Smooth muscle cell of bladder (primary cell): ENCODE measurements at places on chromosomes 12 and 14. TPM values are rescaled to one million over a fixed set of nuclear protein-coding genes. Genes with fewer than 3 reads are reported as not detected.

The CLEC14A gene
- 1.1 and 3.6 TPM in 2 replicates for total RNA-seq

The KRT82 gene
- total RNA-seq: not detected in 2 replicates

The LMO3 gene
- 4.1 and 10.8 TPM in 2 replicates for total RNA-seq

The CEBPE gene
- not detected in 2 replicates for total RNA-seq

The VRTN gene
- total RNA-seq: not detected in 2 replicates

The ANKS1B gene
- 0.37 and 0.43 TPM in 2 replicates for total RNA-seq
